Activated CD4-positive, alpha-beta memory T cell treated with anti-CD3 and anti-CD28 coated beads for 36 hours (primary cell): ENCODE measurements at places on chromosomes 16 and 17.

GRCh38 chr17:5035315-5035714, at the start of gene SLC52A1:
SLC52A1 (minus strand) TSS chr17:5035426; CDS start chr17:5034606, 820 bp downstream.
- DNase-seq = no peak

DNA sequence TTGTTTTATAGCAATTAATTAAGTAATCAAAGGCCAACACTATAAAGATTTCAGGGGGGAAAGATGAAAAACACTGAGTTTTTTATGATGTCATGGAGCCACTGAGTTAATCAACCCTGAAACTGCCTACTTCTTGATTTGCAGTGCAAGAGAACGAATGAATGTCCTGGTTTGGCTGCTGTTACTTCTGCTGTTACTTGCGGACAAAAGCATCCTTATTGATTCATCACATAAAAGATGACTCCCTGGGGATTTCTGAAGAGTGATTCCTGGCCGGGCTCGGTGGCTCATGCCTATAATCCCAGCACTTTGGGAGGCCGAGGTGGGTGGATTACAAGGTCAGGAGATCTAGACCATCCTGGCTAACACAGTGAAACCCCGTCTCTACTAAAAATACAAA, 10.9 kb upstream of the SPNS3 start:
- no peak for DNase-seq

DNA sequence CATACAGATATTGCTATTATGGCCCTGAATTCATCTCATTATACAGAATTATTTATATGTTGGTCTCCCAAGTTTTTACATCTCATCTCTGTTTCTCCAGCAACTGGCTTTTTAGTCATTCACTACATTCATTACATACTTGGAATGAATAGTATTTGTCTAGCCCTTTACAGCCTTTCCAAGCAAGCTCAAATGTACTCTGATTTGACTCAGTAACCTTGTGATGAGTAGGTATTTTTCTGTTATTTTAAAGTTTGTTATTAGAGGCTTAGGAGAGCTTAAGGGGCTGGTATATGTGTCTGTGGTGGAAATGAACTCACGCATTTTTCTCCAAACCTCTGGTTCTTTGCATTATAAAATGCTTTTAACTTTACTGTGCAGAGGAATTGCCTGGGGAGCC, 224.7 kb downstream of the SNX29 start:
- DNase-seq = no peak

DNA sequence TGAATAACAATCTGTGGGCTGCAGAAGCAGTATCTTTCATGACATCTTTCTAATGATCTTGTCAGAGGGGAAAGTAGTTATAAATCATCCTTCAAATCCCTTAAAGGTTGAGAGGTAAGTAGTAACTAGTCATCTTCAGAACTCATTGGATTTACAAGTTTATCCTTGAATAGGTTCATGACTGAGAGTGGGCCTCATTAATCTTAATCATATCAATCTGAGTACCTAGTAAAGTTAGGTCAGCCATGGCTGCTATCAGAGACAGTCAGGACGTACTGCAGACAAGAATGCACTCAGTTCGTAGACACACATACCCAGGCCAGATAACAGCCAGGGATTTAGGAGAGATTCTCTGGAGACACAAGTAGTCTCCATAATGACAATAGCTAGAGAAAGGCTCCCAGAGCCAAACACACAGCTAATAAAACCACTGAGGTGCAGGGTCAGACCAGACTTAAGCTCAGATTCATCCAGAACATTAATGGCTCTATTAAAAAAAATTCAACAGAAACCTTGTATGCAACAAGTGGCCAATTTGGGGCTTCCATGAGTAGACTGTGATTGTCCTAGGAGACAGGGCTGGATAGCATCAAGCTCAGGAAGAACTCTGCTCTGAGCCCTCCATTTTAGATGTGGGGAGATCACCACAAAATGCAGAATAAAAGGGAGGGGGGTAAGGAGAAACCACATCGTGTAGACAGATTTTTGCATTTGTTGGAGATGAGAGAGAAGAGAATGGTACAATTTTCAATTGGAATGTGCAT, 65.8 kb downstream of the TBX4 start:
- no peak for DNase-seq

DNA sequence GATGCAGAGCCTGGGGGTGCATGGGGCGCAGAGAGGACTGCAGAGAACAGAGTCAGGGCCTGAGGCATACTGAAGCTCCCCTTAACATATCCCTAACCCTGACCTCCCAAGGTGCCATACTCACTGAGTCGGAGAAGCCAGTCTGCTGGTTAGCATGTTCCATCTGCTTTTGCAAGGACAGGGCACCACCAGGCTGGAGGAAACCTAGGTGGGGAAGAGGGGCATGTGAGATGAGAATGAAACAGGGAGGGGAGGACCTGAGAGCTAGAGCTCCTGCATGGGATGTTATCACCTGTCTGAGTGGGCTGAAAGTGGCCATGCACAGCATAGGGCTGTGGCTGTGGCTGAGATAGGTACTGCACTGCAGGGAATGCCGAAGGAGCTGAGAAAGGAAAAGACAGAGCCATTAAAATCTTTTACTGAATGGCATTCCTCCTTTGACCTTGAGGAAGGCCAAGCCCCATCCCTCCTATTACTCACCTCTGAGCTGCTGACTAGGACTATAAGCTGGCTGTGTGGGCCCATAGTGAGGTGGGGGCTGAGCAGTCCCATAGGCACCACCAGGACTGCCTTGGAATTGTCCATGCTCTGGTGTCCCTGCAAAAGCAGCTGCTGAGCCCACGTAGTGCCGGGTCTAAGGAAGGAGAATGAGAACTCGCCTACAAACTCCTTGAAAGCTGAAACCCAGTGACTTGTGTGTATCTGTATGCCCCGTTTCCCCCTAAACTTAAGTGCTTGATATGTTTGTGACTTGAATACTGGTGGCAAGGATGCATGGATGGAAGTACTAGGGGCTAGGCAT, 1.9 kb downstream of the GPS2 start:
- no peak for DNase-seq

DNA sequence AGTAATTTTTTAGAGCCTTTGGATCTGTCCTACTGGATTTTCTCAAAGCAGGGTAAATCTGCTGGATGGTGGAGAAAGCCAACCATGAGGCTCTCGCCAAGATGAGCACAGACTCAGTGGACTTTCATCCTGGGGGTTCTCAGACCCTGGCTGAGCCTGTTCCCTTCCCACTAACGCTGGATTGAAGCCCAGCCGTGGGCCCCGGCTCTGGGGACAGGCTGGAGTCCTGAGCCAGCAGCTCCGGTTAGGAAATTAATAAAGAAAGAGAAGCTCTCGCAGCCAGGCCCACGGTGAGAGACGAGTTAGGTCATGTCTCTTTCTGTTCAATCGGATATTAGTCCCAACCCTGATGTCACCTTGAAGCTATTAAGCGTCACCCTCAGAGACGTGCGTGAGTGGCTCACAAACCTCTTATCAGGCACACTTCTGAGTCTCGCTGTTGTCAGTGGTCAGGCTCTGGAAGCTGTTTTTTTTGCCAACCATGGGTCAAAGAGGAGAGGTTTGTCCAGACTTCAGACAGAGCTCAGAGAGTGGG, 27.1 kb downstream of the MEOX1 start:
- no peak for DNase-seq

- DNase-seq = no peak
Measured at GRCh38 chr17:59425085-59425931, 93.9 kb downstream of the YPEL2 start.

DNA sequence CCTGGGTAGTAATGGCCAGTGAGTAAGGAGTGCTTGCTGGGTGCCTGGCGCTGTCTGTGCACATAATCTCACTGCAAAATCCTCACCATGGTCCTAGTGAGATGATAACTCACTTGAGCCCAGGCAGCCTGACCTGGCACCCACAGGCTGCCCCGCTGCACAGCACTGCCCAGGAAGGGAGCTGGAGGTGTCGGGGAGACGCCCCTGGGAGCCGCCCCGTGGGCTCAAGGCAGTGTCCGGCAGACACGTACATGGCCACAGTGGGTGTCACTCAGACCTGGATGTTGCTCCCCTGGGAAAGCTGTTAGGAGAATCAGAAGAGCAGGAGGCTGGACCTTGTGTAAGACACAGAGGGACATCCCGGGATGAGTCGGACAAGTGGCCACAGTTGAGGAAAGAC, 44.2 kb downstream of the BEAN1 start:
- DNase-seq = no peak

DNA sequence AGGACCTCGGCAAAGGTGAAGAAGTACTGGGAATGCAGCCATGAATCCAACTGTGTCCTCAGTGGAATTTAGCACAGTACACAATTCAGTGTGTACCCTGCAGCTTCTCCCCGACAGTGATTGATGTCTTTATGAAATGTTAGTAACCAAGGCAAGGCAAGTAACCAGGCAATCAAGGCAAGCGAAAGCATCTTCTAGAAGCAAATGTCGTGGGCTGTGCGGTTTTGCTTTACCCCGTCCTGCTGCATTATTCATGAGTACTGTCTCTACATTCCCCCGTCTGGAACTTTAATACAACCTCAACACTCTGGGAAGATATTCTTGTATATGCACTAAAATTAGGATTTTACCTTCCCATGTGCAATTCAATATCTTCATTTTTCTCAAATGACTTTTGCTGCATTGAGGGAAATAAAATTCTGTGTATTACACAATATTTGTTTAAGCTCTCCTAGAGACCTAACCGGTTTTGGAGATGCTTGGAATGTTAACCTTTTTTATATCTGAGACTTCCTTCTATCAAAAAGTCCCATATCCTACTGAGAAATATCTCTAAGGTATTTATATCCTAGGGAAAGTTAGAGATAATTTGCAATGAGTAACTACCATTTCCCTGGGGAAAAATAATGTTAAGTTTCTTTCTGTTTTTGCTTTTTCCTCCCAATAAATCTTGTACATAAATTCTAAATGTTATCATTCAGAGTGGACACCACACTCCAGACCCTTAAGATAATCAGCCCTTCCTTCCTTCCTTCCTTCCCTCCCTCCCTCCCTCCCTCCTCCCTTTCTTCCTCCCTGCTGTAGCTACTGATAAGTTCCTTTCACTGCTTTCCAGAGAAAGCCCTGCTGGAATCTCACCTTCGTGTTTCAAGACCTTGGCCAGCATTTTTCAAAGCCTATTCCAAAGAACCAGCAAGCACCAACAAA, 51.9 kb upstream of the ADORA2B start:
- no peak for DNase-seq

GRCh38 chr16:46555951-46556350, 65.2 kb downstream of the SHCBP1 start:
- DNase-seq = no peak

DNA sequence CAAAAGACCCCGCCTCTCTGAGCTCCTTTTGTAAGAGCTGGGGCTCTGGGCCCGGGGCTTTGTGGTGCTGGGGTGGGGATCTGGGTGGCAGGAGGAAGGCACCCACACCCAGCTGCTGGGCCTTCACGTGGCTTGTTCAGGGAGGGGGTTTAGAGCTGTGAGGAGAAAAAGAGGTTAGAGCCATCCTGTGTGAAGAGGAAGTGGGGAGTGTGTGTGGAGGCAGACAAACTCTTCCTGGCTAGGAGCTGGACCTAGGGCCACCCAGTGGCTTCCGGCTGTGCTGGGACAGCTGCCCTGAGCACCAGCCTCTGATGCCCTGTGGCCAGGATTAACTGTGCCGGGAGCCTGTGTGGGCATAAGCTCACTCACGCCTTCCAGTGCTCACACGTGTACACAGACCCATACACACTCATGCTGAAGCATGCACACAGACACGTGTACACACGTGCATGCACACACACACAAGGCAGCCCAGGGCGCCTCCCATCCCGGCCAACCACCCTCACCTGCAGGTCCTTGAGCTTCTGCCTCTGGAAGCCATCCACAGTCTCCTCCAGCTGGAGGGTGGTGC, 7.4 kb downstream of the CIBAR2 start:
- peak; percentile 16 for DNase-seq
